ENCODE measurements at places on chromosomes 5 and 9.

- no peak for DNase-seq
Observed at GRCh38 chr5:154238776-154239481, 48.4 kb downstream of the GALNT10 start.

GRCh38 chr5:172453986-172454357, 353 bp downstream of the SH3PXD2B start:
- DNase-seq: no peak

GRCh38 chr5:125343015-125343414, 596.6 kb upstream of the ZNF608 start:
- DNase-seq: no peak

- DNase-seq: no peak
Observed at GRCh38 chr5:43336159-43336558, 22.9 kb upstream of the HMGCS1 start.

DNA sequence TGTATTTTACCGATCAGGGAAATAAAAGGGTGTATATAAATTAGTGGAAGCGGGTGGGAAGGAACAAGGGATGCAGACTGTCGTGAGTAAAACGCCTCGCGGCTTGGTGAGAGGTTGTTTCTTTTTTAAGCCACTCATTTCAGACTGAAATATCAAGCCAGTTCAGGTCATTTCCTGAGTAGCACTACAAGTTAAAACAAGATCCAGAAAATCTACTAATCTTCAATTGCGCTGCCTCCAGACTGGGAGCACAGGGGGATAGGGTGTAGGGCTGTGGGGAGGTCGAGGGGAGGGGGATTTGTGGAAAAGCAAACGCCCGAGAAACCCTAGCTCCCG, 140.8 kb downstream of the TSSK1B start:
- no peak for DNase-seq

GRCh38 chr5:80962630-80963520, 2.7 kb downstream of the RASGRF2 start:
- no peak for DNase-seq

All from activated CD4-positive, alpha-beta T cell treated with anti-CD3 and anti-CD28 coated beads, Interleukin-2, amount 50 U/mL, for 4 hours (primary cell).